WTC11 (cell line): ENCODE measurements at places on chromosomes 7 and 10. TPM values are rescaled to one million over a fixed set of nuclear protein-coding genes. Genes with fewer than 3 reads are reported as not detected.

GRCh38 chr7:133358708-133359107 lies 105.8 kb downstream of the EXOC4 start:
- H3K4me3 ChIP-seq, result no peak overlapping the region
- H3K36me3 ChIP-seq, result peaks cover 22% of the 10 kb centered on the region
- no peaks in the 10 kb centered on the region for H3K27me3 ChIP-seq
- H3K4me1 ChIP-seq, result peaks cover 49% of the 10 kb centered on the region
- DNase-seq, result no peak
- H3K27ac ChIP-seq, result peak overlapping the region; percentile 83

GRCh38 chr7:107170051-107170915 lies 1.5 kb downstream of the HBP1 start:
- H3K4me1 ChIP-seq, result peaks cover 58% of the 10 kb centered on the region
- H3K4me3 ChIP-seq, result peak overlapping the region; percentile 94
- H3K27me3 ChIP-seq, result no peaks in the 10 kb centered on the region
- peak overlapping the region; percentile 100 for H3K27ac ChIP-seq
- no peak for DNase-seq

GRCh38 chr7:27172315-27172774 lies 1.8 kb downstream of the HOXA10 start:
- peaks cover 23% of the 10 kb centered on the region for H3K4me1 ChIP-seq
- H3K27me3 ChIP-seq, result peaks cover 99% of the 10 kb centered on the region
- no peak overlapping the region for H3K27ac ChIP-seq
- H3K4me3 ChIP-seq, result no peak overlapping the region
- DNase-seq, result no peak
- 0 out of 2 replicates have a peak, but pooled peaks cover 2% of the 10 kb centered on the region for H3K36me3 ChIP-seq

DNA sequence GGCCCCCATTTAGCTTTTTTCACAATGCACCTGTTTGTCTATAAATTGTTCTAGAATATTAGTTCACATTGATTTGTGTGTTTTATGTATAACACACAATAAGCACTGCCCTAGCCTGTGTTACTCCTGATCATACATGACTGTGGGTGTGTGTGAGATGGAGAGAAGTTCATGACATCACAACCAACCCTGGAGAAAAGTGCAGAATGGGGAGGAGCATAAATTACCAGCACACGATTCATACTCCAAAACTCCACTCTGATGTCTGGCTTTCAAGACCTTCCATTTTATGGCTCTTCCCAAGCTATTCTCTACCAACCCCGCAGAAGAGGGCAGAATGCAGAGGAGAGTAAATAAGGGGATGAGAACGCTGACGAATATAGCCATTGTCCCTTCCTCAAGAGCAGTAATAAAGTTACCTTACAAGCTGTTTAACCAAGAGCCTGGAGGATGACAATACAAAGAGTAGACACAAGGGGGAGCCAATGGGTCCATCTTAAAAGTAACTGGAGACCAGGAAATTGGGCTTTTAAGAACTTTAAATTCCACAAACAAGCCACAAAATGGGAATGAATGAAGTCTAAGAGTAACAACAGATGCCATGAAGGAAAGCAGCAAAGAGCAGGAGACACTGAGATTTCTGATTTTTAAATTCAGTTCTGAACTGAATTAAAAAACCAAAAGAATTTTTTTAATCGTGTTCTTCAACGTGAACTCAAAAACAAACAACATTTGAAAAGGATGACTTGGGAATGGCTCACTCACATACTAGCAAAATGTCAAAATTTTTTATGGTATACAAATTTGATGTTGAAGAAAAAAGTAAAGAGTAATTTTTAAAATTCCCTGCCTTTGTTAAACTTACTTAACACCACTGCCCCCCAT lies 159.6 kb downstream of the PARD3 start:
- H3K27ac ChIP-seq, result peak overlapping the region; percentile 88
- no peaks in the 10 kb centered on the region for H3K27me3 ChIP-seq
- DNase-seq, result peak; percentile 57
- no peak overlapping the region; the same call in 1 of the 2 replicates for H3K4me3 ChIP-seq

DNA sequence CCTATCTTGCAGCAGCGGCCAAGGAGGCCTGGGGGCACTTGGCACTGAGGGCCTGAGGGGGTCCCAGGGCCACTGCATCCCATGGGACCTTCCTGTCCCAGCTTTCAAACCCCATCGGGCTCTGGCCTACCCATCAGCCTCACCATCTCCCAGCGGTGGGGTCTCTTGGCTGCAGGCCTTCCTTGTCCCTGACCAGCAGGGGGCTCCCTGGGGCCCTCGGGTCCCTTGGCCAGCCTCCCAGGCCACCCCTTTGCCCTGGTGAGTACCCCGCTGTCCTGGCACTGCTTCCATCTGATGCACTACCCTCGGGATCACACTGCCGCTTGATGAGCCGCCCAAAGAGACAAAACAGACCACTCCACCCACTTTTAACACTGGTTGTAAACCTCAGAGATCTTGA lies 43.5 kb downstream of the YKT6 start:
- no peak overlapping the region for H3K27ac ChIP-seq
- no peak overlapping the region for H3K4me3 ChIP-seq
- no peaks in the 10 kb centered on the region for H3K36me3 ChIP-seq
- no peaks in the 10 kb centered on the region for H3K4me1 ChIP-seq

DNA sequence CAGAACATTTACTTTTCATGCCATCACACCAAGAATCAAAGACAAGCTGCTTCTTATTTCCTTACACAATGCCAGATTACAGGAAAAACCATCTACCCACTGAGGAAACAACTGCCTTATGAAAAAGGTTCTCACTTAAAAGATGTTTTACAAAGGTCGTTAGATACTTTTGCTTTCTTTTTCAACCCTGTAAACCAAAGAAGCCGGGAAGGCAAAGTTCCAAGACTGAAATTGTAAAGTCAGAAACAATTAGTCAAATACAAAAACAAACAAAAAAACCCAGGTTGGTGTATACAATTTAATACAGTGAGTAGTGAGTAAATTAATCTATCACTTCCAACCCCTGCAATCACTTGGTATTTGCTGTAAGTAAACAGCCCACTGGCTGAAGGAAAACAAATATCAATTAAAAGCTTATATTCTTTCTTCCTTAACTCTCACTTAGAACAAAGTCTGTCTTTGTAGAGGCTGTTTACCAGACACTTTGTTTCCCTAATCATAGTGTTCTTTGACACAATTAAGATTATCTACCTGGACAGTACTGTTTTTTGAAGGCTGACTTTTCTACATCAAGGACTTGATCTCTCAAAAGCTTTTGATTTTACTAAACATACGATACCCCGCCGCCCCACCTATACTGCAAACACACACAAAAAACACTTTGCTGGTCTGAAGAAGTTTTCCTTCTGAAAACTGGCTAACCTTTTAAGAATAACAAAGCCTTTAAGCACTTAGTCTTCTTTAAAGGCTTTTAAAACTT lies 18.1 kb downstream of the ERLIN1 start:
- H3K36me3 ChIP-seq, result peaks cover 14% of the 10 kb centered on the region
- H3K4me1 ChIP-seq, result no peaks in the 10 kb centered on the region
- no peak overlapping the region for H3K4me3 ChIP-seq
- no peaks in the 10 kb centered on the region for H3K27me3 ChIP-seq

GRCh38 chr10:80489371-80490112 lies 35.4 kb downstream of the TSPAN14 start:
- DNase-seq, result no peak
- peaks cover 48% of the 10 kb centered on the region for H3K4me1 ChIP-seq
- H3K36me3 ChIP-seq, result peaks cover 24% of the 10 kb centered on the region

DNA sequence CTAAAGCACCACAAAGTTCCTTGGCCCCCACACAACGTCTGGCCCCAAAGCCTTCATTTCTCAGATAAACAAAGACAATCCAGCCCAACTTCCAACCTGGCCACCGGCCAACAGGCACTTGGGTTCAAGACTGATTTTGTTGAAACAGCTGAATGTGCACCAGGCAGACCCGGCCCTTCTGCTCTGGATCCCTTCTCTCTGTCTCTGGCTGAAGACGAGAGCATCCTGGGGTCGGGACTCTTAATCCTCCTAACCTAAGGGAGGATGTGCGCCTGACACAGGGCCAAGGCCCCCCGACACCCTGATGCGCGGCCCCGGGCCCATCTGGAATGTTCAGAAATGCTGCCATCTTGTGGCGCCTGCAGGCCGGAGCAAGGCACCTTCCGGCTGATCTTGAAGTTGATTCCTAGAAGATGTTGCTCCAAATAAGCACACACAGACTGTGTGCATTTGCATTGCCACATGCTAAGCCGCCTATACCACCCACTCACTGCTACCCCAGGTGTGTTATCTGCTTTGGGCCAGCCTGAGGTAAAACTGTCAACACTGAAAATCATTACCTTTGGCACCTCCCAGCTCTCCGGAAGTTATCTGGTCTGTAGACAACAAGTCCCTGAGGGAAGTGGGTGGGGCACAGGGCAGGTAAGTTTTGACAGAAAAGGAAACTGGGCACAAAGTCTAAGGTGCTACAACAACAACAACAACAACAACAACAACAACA lies 98.4 kb upstream of the HABP2 start:
- H3K27ac ChIP-seq, result no peak overlapping the region
- H3K4me1 ChIP-seq, result peaks cover 5% of the 10 kb centered on the region; the same call in 1 of the 2 replicates
- DNase-seq, result peak; percentile 84
- no peaks in the 10 kb centered on the region for H3K36me3 ChIP-seq

DNA sequence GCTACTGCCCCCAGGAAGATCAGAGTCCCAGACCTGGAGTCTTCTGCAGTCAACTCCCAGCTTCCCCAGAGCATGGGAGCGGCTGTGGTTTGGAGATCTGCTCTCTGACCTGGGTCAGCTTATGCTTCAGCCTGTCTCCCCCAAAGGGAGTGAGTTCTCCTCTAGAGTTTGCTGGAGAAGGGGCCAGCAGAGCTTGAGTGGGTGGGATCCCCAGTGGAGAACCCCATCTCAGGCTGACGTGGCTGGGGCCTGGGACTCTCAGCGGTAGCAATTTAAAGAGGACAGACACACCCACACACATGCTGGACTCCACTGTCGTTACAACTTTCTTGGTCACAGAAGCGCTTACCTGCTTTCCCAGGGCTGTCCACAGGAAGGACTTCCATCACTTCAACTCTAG lies 6.3 kb downstream of the UNC5B start:
- H3K27ac ChIP-seq, result no peak overlapping the region
- DNase-seq, result no peak
- no peaks in the 10 kb centered on the region for H3K36me3 ChIP-seq
- H3K4me1 ChIP-seq, result peaks cover 79% of the 10 kb centered on the region
- H3K4me3 ChIP-seq, result peak overlapping the region; percentile 71; the same call in 1 of the 2 replicates

GRCh38 chr10:116779076-116779687 lies 36.8 kb upstream of the HSPA12A start:
- no peak overlapping the region for H3K4me3 ChIP-seq
- no peak overlapping the region for H3K27ac ChIP-seq
- H3K36me3 ChIP-seq, result no peaks in the 10 kb centered on the region

- H3K4me1 ChIP-seq, result no peaks in the 10 kb centered on the region
- peaks cover 58% of the 10 kb centered on the region for H3K36me3 ChIP-seq
- H3K27ac ChIP-seq, result no peak overlapping the region
- no peak for DNase-seq
- H3K27me3 ChIP-seq, result no peaks in the 10 kb centered on the region
- H3K4me3 ChIP-seq, result no peak overlapping the region
Measured at GRCh38 chr7:94429153-94429552, 34.5 kb downstream of the COL1A2 start.

DNA sequence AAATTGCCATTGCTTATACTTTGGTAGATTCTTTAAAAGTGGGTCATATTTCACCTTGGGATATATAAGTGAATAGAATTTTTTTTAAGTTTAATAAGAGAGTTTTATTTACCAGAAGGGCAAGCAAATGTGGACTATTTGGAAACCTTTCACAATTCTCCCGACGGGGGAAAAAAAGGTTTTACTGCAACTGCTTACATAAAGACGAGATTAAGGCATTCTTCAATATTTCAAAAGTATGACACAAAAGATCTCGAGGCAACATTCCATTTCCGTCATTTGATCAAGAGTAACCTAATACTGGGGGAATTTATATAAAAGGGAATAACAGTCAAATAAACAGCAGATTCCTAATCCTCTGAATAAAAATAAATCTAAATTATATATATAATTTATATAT lies 28.5 kb downstream of the HYCC1 start:
- H3K36me3 ChIP-seq, result peaks cover 8% of the 10 kb centered on the region
- peaks cover 67% of the 10 kb centered on the region for H3K4me1 ChIP-seq
- DNase-seq, result no peak
- H3K4me3 ChIP-seq, result no peak overlapping the region
- H3K27me3 ChIP-seq, result no peaks in the 10 kb centered on the region

- no peak overlapping the region for H3K27ac ChIP-seq
- no peak for DNase-seq
- H3K4me1 ChIP-seq, result peaks cover 22% of the 10 kb centered on the region
- no peak overlapping the region for H3K4me3 ChIP-seq
Measured at GRCh38 chr7:117062300-117062699, 109.0 kb downstream of the ST7 start.

DNA sequence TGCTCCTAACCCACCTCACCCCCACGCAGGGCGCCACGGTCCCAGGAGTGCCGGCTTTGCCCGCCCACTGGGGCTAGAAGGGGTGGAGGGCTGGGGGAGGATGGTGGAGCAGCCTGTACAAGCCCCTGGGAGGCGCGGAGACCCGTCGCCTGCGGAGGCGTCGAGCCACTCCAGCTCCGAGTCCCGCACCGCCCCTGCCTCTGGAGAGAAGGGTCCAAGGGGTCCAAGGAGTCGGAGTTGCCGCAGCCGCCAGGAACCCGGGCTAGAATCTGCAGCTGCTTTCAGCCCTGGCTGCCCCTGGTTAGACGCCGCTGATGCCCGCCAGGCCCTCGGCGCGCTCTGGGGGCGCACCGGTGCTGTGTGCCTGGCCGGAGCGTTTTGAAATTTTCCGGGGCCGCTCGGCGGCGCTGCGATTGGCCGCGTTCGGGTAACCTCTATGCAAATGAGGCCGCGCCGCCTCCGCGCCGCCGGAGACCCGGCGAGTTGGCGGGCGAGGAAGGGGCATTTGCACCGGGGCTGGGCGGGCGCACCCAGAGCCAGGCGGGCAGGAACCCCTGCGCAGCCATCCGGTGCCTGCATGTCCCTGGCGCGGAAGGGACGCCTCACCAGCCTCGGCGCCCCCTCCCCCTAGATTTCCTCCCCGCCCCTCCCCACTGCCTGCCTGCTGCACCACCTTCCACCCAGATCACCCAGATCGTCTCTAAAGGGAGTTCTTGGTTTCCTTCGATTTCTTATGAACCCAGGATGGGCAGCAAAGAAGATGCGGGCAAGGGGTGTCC lies at the start of gene HMX2:
TSS of gene HMX2 (plus strand) at position 502 of the 779 bp plus-strand sequence. CDS start at position 745, 243 bp downstream.
- H3K4me1 ChIP-seq, result peaks cover 72% of the 10 kb centered on the region
- DNase-seq, result peak; percentile 83
- peaks cover 94% of the 10 kb centered on the region for H3K27me3 ChIP-seq
- peak within 1 kb of the TSS; percentile 62 for H3K4me3 ChIP-seq
- H3K36me3 ChIP-seq, result no peaks in the 10 kb centered on the region
- H3K27ac ChIP-seq, result no peak within 1 kb of the TSS

DNA sequence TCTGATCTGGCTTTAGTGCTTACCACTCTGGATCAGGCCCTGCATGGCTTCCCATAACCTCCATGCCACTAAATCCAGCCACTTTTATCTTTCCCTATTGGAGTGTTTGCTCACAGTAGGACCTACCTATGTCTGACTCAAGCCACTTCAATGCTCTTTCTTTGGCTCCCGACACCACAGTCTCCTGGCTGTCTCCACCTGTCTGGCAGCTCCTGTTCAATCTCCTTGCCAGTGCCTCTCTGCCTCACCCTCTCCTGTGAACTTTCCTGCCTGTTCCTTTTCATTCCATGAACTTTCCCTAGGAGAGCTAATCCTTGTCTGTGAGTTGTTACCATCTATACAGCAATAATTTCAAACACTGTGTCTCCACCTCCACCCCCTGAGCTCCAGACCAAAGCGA lies 82.6 kb upstream of the UCN3 start:
- no peaks in the 10 kb centered on the region for H3K27me3 ChIP-seq
- DNase-seq, result no peak
- peaks cover 26% of the 10 kb centered on the region for H3K4me1 ChIP-seq
- H3K36me3 ChIP-seq, result no peaks in the 10 kb centered on the region

The AKR1C2 gene
- total RNA-seq, result 1.1 to 1.3 TPM (median 1.2 TPM) in 3 replicates

The STAG3 gene
- total RNA-seq, result 5.2 to 7.6 TPM (median 5.5 TPM) in 3 replicates

The ANXA8L1 gene
- not detected in 3 replicates for total RNA-seq
